ENCODE measurements at places on chromosomes 2 and 18. TPM values are rescaled to one million over a fixed set of nuclear protein-coding genes. Genes with fewer than 3 reads are reported as not detected.

ING5 gene
- 79.7 TPM for total RNA-seq

SKOR2 gene
- total RNA-seq, result not detected

KLHL29 gene
- total RNA-seq, result 3.1 TPM

PSMG2 gene
- total RNA-seq, result 107 TPM

ASB18 gene
- total RNA-seq, result not detected

DNA sequence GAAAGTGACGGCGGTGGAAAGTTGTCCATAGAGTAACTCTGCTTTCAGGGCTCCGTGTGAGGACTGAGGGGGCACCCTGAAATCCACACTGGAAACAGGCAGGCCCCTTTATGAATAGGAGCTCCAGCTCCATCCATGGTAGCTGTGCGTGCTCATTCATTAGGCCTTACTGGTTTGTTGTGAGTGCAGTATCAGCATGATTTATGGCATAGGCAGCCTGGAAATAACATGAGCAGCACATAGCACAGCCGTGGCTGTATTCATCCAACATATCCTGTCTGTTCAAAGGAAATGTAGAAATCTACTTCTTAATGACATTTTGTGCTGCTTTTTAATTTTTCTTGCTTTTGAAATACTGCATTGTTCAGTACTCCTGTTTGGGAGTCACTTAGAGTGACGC, 414.8 kb upstream of the RAB12 start:
- no peak overlapping the region for H3K27ac ChIP-seq
- no peaks in the 10 kb centered on the region for H3K36me3 ChIP-seq
- H3K4me1 ChIP-seq, result no peaks in the 10 kb centered on the region
- no peaks in the 10 kb centered on the region for H3K27me3 ChIP-seq
- DNase-seq, result no peak

DNA sequence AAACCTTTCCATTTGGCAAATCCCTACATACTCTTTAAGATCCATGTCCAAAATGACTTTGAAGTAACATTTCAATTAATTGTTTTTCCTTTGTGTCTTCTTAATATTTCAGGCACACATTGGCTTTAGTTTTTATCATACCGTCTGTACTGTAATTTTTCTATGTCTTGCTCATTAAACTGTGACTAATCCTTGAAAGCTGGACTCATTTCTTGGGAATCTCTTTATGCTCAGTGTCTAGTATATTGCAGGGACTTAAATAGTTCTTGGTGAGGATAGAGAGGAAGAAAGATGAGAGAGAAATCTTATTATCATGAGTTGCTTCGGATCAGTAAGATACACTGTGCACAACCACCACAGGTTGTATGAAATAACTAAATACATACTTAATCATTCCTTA, 448.3 kb upstream of the ST6GAL2 start:
- no peaks in the 10 kb centered on the region for H3K36me3 ChIP-seq
- no peaks in the 10 kb centered on the region for H3K4me1 ChIP-seq
- H3K27me3 ChIP-seq, result no peaks in the 10 kb centered on the region

DNA sequence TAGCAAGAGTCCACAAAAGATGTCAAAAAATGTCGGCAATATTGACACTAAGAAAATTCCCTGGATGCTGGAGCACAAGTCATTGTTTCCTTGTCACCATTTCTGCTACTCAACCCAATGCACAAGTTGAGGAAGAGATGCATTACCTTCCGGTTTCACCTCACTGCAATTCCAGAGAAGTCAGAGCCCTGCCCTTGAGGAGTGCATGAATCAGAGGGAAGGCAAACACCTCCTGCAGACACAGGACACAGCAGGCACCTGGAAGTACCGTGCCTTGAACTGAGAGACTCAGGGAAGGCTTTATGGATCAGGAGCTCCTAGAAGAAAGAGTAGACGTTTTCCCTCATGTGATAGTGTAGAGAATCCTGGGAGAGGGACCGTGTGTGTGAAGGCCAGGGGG, 62.7 kb upstream of the ARL4C start:
- H3K4me3 ChIP-seq, result no peak overlapping the region
- peaks cover 28% of the 10 kb centered on the region for H3K4me1 ChIP-seq
- no peaks in the 10 kb centered on the region for H3K36me3 ChIP-seq
- no peaks in the 10 kb centered on the region for H3K27me3 ChIP-seq
- DNase-seq, result peak; percentile 68
- H3K27ac ChIP-seq, result no peak overlapping the region

DNA sequence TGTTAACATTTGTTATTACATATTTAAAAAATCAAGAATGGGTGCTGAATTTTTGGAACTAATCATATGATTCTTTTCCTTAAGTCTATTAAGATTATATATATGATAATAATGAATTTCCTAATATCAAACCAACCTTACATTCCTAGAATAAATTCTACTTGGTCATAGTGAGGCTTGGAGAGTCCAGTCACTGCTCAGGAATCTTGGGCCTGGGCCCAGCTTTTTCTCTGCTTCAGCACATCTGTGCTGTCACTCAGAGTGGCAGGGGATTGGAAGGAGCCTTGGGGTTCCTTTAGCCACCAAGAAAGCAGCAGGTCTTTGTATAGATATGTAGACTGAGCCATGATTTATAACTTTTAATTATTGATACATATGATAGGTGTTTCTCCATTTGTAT, 19.9 kb upstream of the ZAP70 start:
- no peak overlapping the region for H3K27ac ChIP-seq
- peaks cover 25% of the 10 kb centered on the region for H3K4me1 ChIP-seq
- DNase-seq, result peak; percentile 65
- no peaks in the 10 kb centered on the region for H3K36me3 ChIP-seq
- H3K27me3 ChIP-seq, result no peaks in the 10 kb centered on the region
- H3K4me3 ChIP-seq, result no peak overlapping the region

- DNase-seq, result no peak
- no peaks in the 10 kb centered on the region for H3K4me1 ChIP-seq
- no peaks in the 10 kb centered on the region for H3K36me3 ChIP-seq
- peaks cover 29% of the 10 kb centered on the region for H3K27me3 ChIP-seq
Measured at GRCh38 chr2:173749315-173749714, 215.9 kb downstream of the SP3 start.

GRCh38 chr2:126698376-126698775, 42.4 kb downstream of the GYPC start:
- no peak for DNase-seq
- H3K27ac ChIP-seq, result no peak overlapping the region
- H3K36me3 ChIP-seq, result no peaks in the 10 kb centered on the region
- peaks cover 33% of the 10 kb centered on the region for H3K27me3 ChIP-seq

DNA sequence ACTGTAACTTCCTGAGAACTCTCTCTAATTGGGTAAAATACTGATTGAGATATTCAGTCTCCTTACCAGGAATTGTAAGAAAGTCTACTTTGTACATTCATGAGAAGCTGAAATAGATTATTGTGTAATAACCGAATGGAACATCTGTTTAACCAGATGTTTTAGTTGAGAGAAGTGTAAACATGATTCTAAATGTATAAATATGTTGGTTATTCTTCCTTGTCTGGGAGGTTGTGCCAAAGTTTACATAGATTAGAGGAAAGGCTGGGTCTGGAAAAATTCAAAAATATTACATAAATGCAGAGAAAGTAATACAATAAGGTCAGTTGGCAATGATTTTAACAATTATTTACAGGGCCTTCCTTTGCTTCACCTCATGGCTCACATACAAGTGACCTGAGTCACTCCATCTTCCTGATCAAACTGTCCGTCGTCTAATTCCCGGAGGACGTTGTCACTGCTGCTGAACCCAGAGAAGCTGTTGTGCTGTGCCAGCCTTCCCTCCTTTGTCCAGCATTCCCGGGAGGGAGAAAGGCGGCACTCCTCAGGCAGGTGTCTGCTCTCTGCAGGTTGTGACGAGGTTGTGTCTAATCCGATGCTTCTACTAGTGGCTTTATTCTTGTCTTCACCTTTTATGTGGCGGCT, 55.9 kb downstream of the MOB4 start:
- H3K27me3 ChIP-seq, result no peaks in the 10 kb centered on the region
- no peaks in the 10 kb centered on the region for H3K4me1 ChIP-seq
- no peak overlapping the region for H3K4me3 ChIP-seq

GRCh38 chr2:136381722-136382633, 264.0 kb upstream of the CXCR4 start:
- no peak overlapping the region for H3K27ac ChIP-seq
- H3K4me3 ChIP-seq, result no peak overlapping the region
- no peaks in the 10 kb centered on the region for H3K36me3 ChIP-seq
- H3K4me1 ChIP-seq, result no peaks in the 10 kb centered on the region

All from PC-9 (cell line).